ENCODE measurements at places on chromosomes 12 and 14. TPM values are rescaled to one million over a fixed set of nuclear protein-coding genes. Genes with fewer than 3 reads are reported as not detected.
A peak's percentile ranks its signal among the peaks of the same experiment; 100 is the strongest.

Gene TMEM116
- total RNA-seq, result 9.8 TPM

Gene NOVA1
- total RNA-seq, result 1.1 TPM

Gene IFI27
- total RNA-seq, result 1.5 TPM

Gene TMEM121
- total RNA-seq, result 6.0 TPM

Gene SMCO2
- total RNA-seq, result not detected

Gene GPD1
- total RNA-seq, result not detected

Gene GPR65
- not detected for total RNA-seq

Gene TMEM132D
- 1.4 TPM for total RNA-seq

DNA sequence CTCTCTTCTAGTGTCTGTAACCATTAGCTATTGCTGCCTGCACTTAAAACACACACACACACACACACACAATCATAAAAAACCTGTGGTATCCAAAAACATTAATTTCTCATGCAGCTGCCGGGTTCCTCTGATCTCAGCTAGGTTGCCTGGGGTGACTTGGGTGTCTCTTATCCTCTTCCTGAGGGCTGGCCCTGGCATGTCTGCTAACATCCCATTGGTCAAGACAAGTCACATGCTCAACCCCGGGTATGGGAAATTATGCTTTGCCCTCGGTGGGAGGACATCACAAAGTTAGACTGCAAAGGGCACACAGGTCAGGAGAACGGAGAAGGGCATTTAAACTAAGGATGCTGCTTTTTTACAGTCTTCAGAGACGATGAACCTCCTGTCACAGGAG is 55.7 kb downstream of the TRPV4 start:
- H3K27me3 ChIP-seq, result peaks cover 3% of the 10 kb centered on the region
- no peak overlapping the region for H3K27ac ChIP-seq
- H3K36me3 ChIP-seq, result peaks cover 2% of the 10 kb centered on the region
- no peak overlapping the region for H3K4me3 ChIP-seq

- no peaks in the 10 kb centered on the region for H3K36me3 ChIP-seq
- no peaks in the 10 kb centered on the region for H3K4me1 ChIP-seq
- DNase-seq, result no peak
- no peaks in the 10 kb centered on the region for H3K27me3 ChIP-seq
- H3K4me3 ChIP-seq, result no peak overlapping the region
Measured at GRCh38 chr12:128191380-128191779, 75.6 kb upstream of the TMEM132C start.

GRCh38 chr12:98399532-98399931 is 115.9 kb upstream of the TMPO start:
- no peaks in the 10 kb centered on the region for H3K27me3 ChIP-seq
- DNase-seq, result no peak
- peak overlapping the region; percentile 26 for H3K4me3 ChIP-seq

DNA sequence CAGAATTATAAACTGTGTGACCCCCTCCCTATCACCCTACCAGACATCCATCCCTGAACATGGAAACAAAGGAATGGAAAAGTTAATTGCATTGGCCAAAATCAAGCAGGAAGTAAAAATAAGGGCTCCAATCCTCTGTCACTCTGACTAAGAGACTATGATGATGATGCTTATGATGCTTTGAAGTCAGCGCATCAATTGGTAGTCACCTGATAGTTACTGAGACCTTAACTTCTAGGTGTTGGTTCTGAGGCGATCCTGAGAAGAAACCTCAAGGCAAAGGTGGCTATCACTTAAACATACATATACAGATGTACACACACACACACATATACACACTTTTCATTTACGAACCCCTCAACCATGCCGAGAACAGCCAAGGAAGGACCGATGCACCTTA is 6.6 kb downstream of the ITPR2 start:
- no peak for DNase-seq
- no peaks in the 10 kb centered on the region for H3K27me3 ChIP-seq
- H3K4me3 ChIP-seq, result no peak overlapping the region
- no peak overlapping the region for H3K27ac ChIP-seq
- no peaks in the 10 kb centered on the region for H3K36me3 ChIP-seq
- H3K4me1 ChIP-seq, result peaks cover 31% of the 10 kb centered on the region

DNA sequence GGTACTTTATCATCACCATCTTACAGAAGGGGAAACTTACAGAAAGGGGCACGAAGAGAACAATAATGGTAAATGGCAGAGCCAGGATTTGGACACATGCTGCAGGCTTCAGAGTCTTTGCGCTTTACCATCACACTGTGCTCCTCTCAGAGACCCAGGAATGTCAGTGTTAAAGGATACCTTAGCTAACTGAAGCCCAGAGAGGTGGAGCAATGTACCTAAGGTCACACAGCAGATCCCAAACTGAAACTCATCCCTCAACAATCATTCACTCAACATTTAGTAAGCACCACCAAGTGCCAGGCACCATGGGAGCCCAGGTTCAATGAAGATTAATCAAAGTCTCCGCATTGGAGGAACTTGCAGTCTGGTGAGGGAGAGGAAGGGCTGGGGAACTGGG is 8.0 kb upstream of the KRT78 start:
- no peak for DNase-seq
- H3K4me1 ChIP-seq, result peaks cover 9% of the 10 kb centered on the region
- H3K27ac ChIP-seq, result no peak overlapping the region
- peaks cover 30% of the 10 kb centered on the region for H3K27me3 ChIP-seq
- no peak overlapping the region for H3K4me3 ChIP-seq

DNA sequence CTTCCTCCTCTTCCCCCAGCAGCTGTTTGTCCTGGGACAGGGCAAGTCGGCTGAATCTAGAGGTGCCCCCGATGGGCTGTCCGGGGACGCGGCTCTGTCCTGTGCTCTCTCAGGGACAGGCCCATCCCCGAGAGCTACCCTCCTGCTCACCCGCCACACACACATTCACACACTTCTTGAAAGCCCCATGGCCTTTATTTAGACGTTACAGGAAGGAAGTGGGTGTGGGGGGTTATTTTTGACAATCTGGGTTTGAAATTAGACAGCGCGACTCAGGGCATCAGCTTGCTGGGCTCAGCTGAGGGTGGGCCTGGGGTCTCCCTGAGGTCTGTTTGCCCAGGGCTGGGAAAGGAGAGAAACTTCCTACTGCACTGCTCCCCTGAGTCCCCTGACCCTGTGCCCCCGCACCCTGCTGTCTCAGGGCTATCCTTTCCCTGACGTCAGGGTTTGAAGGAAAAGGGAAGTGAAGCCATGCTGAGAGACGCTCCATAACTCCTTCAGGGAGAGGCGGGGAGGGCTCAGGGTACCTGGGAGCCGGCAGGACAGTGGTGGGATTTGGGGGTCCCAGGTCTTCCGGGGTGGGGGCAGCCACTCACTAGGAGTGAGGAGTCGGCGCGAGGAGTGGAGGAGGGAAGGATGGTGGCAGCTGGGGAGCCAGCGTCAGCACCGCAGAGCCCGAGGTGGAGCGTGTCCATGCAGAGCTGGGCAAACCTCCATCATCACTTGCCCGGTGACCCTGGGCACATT is 8.1 kb downstream of the PTPN6 start:
- no peak overlapping the region for H3K4me3 ChIP-seq
- no peak for DNase-seq
- no peaks in the 10 kb centered on the region for H3K36me3 ChIP-seq

- no peak for DNase-seq
- no peaks in the 10 kb centered on the region for H3K36me3 ChIP-seq
- H3K4me3 ChIP-seq, result no peak overlapping the region
Measured at GRCh38 chr12:14654842-14655241, 41.6 kb downstream of the GUCY2C start.

- H3K27me3 ChIP-seq, result no peaks in the 10 kb centered on the region
- no peak for DNase-seq
- no peak overlapping the region for H3K27ac ChIP-seq
- no peak overlapping the region for H3K4me3 ChIP-seq
- no peaks in the 10 kb centered on the region for H3K36me3 ChIP-seq
Measured at GRCh38 chr12:59453475-59453874, 142.4 kb upstream of the SLC16A7 start.

DNA sequence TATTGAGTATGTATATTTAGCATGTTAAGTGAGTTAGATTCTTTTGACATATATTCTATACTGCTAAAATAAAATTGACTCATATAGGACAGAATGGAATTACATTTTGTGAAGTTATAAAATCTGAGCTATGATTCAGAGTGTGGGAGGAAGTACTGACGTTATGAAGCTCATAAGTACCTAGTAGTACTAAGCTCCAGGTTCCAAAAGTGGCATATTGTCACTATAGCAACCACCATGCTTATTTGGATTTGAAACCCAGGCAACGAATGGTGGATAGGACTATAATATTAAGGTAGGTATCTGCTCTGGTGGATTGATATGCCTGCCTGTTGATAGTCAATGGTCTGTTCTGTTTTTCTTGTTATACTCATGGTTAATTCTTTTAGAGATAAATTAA is 2.2 kb upstream of the FBXO33 start:
- no peaks in the 10 kb centered on the region for H3K36me3 ChIP-seq
- H3K27ac ChIP-seq, result no peak overlapping the region
- peaks cover 27% of the 10 kb centered on the region for H3K4me1 ChIP-seq
- H3K4me3 ChIP-seq, result no peak overlapping the region
- no peak for DNase-seq

DNA sequence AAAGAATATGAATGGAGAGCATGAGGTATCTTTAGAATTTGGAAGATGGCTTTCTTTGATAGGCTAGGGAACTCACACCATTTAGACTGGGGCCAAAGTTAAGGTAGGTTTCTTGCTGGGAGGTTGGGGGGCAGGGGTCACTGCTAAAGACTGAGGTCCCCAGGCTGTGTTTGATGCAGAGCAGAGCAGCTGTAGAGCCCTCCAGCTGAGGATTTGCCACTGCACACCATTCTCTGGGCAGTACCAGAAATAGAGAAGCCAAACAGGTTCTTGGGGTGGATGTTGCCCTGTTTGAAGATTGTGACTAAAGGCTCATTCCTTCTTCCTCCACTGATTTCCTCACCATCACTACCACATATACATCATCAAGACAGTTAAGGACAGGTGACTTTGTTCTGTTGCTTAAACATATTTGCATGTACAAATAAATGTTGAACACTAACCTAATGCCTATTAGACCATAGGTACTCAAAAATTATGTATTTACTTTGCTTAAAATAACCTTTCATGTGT is 7.9 kb downstream of the NTF3 start:
- H3K4me3 ChIP-seq, result no peak overlapping the region
- peaks cover 7% of the 10 kb centered on the region for H3K4me1 ChIP-seq
- H3K27me3 ChIP-seq, result peaks cover 36% of the 10 kb centered on the region
- H3K36me3 ChIP-seq, result no peaks in the 10 kb centered on the region
- H3K27ac ChIP-seq, result no peak overlapping the region
- no peak for DNase-seq

DNA sequence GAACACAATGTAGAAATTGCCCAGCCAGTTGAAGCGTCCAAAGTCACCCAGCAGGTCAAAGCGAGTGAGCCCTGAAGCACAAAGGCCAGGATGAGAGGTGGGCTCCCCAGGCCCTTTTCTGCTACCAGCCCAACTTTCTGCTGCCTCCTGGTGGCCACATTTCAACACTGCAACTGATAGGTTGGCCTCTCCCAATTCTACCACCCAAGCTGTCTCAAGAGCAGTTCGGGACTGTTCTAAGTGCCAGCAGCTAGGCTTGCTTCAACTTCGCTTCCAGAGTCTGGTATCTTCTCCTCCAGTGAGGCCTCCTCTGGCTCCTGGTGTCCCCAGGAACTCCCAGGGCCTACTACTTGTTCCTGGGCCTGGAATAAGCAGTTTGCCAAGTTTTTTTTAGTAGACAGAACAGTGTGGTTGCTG is 3.4 kb upstream of the DHH start:
- no peak for DNase-seq
- no peak overlapping the region for H3K27ac ChIP-seq
- H3K4me1 ChIP-seq, result peaks cover 12% of the 10 kb centered on the region
- peaks cover 15% of the 10 kb centered on the region for H3K27me3 ChIP-seq
- peaks cover 34% of the 10 kb centered on the region for H3K36me3 ChIP-seq

Measured in chondrocyte (in vitro differentiated cells).